ENCODE measurements at places on chromosomes 11 and 22.

GRCh38 chr22:46039535-46039934, 62.6 kb upstream of the WNT7B start:
- no peak for DNase-seq

- DNase-seq: peak; percentile 46
These were observed 29.0 kb downstream of the TTLL1 start for GRCh38 chr22:43060183-43060582.

GRCh38 chr11:106939157-106939556, 79.1 kb downstream of the GUCY1A2 start:
- DNase-seq: no peak

DNA sequence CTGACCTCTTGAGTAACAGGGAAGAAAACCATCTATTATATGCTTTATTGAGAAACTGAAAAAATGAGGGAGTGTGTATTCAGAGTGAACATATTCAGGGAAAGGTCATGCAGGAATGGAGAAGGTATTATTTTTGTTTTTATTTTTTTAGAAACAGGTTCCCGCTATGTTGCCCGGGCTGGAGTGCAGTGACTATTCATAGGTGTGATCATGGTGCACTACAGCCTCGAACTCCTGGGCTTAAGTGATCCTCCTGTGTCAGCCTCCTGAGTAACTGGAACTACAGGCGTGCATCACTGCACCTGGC, 8.7 kb upstream of the RCE1 start:
- no peak for DNase-seq

DNA sequence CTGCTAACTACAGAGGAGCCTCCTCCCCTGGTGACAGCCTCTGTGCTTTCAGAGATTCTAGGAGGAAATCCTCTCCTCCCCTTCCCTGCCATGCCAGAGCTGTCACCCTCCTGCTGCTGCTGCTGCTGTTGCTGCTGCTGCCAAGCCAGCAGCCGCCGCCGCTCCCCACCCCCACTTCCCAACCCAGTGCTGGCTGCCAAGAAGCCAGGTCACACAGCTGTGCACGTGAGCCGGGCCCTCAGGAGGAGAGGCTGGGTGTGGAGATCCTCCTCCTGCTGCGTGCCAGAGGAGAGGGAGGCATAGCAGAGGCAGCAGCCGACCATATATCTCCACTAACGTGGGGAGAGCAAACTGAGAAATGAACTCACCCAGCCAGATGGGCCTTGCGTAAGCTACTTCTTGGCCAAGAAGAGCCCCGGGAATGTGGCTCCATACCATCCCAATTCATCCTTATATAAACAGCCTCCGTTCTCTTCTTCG, 12.4 kb downstream of the CRY2 start:
- no peak for DNase-seq

GRCh38 chr11:17423533-17424310, 35.3 kb upstream of the KCNJ11 start:
- no peak for DNase-seq

DNA sequence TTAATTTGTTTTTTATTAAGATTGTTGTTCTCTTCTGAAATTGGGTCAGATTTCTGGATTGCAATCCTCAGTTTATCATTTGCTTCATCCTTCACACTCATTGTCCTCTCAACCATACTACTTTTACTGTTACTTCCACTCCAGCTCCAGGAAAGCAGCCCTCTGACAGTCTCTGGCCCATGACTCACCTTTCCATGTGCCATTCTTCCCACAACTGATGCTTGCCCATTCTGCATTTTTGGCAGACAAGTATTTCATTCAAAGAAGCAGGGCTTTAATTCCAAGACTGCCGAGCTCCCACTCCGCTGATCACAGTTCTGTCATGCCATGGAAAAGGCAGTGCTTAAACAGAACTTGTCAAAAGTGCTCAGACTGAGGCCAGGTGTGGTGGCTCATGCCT, 139.2 kb downstream of the WNT11 start:
- no peak for DNase-seq

DNA sequence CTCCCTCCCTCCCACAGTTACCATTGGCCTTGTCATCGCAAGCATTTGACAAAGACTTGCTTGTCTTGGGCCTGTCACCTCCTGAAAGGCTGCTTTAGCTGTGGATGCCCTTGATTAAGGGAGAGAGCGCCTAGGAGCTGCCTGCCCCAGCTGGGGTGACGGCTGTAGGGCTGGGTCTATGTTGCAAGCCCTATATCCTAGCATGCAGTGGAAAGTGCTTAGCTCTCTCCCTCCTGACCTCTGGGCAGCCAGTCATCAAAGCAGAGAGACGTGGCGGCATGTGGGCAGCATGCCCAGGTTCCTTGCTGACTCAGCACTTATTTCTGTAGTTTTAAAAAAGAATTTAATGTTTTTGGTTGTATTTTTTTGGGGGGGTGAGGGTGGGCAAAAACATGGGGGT, 75.9 kb downstream of the BARX2 start:
- DNase-seq: no peak

DNA sequence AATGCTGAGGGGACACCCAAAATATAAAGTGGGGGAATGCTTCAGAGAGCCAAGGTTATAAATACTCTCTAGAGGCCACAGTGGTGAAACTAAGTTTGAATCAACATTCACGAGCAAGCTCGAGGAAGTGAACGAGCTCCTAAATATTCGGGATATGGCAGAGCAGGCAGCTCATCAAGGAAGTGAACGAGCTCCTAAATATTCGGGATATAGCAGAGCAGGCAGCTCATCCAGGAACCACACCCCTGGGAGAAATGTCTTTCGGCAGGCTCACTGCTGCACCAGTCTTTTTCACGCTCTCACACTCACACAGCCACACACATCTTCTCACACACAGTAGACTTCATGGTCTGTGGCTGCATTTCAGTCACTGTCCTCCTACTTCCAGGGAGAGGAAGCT, 787.5 kb downstream of the OPCML start:
- DNase-seq: no peak

GRCh38 chr22:20383538-20383937, 10.4 kb upstream of the ZNF74 start:
- DNase-seq: no peak

GRCh38 chr22:12601870-12602779, 2925.9 kb upstream of the OR11H1 start:
- no peak for DNase-seq

DNA sequence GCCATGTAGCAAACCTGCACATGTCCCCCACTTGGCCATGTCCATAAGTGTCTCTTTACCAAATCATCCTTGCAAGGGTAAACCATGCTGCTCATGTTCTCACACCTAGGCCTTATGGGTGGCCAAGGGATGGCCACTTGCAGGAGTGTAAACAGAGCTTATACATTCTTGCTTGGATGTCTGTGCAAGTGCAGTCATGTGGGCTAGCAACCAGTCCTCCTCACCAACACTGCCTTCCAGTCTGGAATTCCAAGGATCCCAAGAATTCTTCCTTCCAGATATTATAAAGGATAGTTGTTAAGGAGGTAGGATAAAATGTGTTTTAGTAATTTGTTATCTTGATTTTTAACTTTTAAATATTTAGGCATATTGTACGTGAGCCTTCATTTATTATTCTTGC, 47.8 kb upstream of the OR5P2 start:
- no peak for DNase-seq

DNA sequence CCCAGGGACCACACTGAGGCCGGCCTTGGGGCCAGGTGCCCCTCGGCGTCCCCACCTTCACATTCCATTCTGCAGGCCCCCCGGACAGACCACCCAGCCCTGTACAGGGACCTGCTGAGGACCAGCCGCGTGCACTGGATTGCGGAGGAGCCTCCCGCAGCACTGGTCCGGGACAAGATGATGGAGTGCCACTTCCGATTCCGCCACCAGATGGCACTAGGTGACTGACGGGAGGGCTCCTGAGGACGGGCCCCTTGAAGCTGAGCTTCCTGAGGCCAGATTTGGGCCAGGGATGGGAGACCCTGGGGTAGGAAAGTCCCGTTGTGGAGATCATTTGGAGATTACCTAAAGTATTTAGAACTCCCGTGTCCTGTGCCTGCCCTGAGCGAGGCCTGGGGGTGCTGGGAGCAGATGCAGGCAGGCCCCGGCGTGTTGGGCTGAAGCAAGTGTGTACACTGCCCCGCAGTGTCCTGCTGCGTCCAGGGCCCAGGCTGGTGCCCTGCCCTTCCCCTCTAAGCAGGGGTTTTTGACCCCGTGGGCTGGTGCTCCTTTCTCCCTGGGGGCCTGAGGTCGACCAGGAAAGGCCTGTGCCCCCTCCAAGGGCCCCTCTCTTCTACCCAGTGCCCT, 20.0 kb downstream of the TRMU start:
- DNase-seq: peak; percentile 85

GRCh38 chr22:35299217-35299672, 449 bp upstream of the TOM1 start:
- no peak for DNase-seq

GRCh38 chr11:66864924-66865697, 8.2 kb downstream of the LRFN4 start:
- DNase-seq: no peak

DNA sequence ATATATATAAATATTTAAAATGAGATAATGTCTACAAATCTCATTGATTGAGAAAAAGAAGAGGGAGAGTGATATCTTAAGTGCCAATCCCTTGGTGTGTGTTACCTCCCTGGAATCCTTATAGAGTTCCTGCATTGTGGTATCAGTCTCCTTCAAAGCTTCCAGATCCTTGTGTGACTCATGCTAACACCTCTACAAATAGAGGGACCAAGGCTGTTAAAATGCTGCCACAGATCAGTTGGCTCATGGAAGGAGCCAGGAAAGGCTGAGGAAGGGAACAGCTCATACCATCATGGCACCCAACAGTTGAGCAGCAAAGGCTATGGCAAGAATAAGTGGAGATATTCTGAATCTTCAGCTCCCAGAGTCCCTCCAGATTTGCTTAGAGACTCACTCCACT, 163.6 kb upstream of the ISX start:
- no peak for DNase-seq
